HFF-Myc (cell line): ENCODE measurements at places on chromosomes 12 and 14.
A peak's percentile ranks its signal among the peaks of the same experiment; 100 is the strongest.

- no peak for DNase-seq
Measured at GRCh38 chr14:100138082-100138787, 21.2 kb downstream of the DEGS2 start.

DNA sequence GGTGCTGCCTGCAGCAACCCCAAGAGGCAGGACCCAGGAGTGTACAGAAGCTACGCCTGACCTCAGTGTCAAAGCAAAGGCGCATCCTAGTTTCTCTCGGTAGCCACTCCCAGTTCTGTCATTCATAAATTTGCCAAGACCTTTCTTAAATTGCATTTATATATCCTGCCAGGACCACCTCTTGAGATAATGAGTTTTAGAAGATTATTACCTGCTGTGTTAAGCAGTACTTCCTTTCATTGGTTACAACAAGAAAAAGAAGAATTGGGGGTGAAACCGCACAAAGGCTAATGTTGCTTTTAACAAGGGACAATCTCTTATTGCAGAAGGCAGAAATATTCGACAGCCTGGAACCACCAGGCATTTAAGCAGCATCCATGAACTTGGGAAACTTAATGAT lies 57.8 kb downstream of the CIT start:
- no peak for DNase-seq

DNA sequence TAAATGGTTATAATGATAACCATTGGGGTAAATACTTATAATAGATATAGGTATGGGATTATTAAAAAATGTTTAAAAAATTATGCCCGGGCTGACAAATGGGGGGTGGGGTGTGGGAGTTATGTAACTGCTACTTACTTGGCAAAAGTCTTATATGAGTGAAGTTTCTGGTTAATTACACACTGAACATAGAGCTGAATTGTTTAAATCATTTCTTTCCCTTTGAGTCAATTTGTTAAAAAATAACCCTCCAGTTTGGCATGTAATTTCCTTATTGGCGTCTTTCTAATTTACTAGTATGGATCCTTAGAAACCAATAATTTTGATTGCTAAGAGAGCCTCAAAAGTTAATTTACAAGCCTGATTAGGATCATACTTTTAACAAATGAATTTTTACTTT lies 16.7 kb downstream of the PAH start:
- no peak for DNase-seq

DNA sequence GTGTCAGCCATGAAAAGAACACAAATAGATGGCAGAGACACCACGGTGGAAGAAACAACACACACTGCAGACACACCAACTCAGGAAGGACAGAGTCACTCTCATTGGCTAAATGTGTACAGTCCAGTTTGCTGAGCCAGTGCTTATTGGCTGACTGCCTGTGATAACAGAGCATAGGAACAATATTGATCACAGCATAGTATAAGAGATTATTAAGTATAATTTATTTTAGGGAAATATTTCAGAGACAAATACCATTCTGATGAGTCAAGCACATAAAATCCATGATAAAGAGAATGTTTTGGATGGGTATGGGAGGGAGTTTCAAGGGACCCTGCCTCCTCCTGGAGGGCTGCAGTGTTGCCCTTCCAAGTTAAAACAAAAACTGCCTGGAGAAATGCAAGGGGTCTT lies 50.9 kb downstream of the BTG1 start:
- DNase-seq, result no peak

DNA sequence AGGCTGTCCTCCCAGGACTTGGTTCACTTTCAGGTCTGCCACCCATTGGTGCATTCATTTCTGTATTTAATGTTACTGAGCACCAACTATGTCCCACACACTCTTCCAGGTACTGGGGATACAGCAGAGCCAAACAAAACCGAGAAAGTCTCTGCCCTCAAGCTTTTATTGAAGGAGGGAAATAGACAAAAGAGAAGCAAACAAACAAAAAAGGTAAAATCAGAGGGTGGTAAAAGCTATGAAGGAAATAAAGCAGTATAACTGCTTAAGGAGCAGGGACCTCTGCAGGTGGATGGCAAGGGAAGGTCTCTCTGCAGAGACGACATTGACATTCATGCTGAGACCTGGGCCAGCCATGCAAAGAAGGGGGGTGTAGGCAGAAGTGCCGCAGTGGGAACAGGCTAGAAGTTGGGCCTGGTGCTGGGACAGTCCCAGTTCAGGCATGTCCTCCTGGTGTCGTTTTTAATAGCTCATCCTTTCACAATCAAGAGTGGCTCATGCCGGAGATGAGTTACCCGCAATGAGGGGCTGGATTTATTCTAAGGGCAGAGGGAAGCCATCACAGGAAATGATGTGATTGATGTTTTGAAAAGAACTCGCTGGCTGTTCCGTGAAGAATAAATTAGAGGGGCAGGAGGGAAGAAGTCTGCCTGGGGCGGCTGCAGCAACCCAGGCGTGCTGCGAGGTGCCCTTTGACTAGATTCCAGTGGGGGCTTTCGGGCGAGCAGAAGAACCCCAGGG lies 72.8 kb downstream of the IRF2BPL start:
- no peak for DNase-seq

DNA sequence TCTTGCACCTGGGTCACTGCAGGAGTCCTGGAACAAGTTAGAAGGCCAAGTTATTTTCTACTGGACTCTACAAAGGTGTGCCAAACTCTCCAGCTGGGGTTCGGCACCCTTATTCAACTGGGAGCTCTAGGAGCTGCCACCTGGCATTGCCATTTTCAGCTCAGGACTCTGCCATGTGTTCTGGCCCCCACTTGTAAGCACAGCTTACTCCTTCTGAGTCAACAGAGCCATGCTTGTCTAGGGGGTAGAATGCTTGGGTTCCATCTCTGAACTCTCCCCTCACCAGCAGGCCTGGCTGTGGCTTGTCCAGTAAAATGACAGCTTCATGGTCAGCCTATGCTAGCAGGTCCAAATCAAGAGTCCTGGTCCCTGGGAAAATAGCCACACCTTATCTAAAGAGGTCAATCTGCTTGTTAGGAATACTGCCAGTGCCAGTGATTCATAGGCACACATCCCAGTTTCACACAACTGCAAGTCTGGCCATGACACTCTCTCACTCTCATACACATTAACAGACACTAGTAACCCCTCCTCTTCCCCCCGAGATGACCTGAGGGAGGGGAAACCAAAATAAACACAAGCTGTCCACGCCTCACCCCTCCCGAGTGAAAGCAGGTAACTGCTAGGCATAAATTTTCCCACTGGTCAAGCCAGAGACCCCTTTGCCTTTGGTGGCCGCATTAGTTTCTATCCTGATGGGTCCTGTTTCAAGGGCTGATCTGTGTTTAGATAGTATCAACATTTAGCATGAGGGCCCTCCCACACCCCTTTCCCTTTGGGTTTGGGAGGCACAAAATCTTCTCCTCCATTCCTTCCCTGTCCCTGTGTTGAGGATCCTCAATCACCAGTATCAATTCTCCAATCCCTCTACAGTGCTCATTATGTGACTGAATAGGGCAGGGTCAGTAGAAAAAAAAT lies 182.3 kb upstream of the GZMB start:
- DNase-seq, result no peak

GRCh38 chr12:26007566-26007965 lies 49.1 kb downstream of the RASSF8 start:
- DNase-seq, result no peak

DNA sequence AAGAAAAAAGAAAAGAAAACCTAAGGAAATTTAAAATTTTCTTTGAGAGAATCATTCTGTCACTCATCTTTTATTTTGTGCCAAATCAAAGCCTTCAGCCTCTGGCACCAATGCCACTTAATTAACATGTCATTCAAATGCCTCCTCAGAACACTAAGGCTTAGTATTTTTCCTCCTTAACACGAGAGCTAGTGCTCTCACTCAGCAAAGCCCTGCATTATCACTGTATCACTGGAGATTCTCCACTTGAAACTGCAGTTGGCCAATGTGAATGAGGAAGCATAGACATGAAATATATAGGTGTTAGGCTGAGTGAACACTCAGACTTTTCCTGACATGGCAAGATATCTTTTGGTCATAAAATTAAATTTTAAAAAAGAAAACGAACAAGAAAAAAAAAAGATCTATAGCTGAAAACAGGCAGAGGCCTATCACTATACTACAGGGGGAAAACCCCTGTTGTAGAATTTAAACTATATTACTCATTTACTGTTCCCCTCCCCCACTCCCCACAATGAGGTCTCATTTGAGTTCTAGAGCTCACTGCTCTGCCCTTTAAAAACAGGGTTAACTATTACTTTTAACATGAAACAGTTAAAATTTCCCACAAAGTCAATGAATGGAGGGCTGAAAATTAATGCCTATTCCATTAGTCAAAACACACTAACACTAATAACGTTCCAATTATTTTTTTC lies 5.1 kb downstream of the MBIP start:
- no peak for DNase-seq

- no peak for DNase-seq
Measured at GRCh38 chr12:72681028-72681427, 408.9 kb downstream of the TRHDE start.

DNA sequence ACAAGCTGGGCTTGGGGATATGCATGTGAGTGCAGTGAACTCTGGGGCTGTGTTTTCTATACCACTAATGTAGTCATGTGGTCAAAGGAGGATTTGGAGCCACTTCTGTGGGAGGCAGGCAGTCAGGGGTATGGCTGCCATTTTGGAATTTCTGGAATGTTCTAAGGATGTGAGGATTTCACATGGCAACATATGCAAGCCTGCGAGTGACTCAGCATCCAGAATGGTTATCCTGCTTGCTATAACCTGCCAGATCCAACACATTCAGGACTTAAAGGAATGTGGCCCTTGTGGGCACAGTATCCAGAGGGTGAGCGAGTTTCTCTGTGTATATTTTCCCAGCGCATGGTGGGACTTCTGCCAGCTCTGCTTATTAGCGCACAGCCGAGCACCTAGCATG lies 249.2 kb upstream of the PWP1 start:
- no peak for DNase-seq

GRCh38 chr12:48237162-48237561 lies 34.1 kb upstream of the OR10AD1 start:
- DNase-seq, result no peak

GRCh38 chr14:88533064-88533602 lies 21.7 kb downstream of the PTPN21 start:
- DNase-seq, result no peak

- peak; percentile 39 for DNase-seq
Measured at GRCh38 chr14:103808403-103809001, 38.9 kb downstream of the PPP1R13B start.

- DNase-seq, result no peak
Measured at GRCh38 chr14:106044949-106045596, 518.7 kb downstream of the TMEM121 start.

DNA sequence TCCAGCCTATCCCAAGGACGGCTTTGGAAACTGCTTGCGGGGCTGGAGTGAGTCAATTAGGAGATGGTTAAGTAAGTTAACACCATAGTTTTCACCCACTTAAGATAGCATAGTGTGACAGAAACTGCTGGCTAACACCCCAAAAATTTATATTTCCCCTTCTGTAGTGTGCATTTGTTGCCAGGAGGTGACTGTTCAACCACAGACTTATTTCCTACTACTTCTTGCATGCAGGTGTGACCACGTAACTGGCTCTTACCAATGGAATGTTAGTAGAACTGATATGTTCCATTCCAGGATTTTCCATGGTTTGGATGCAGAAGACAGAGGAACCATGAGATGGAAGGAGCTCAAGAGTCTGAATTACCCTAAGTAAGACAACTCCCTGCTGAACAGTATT lies 52.9 kb upstream of the SLC35F4 start:
- DNase-seq, result no peak

DNA sequence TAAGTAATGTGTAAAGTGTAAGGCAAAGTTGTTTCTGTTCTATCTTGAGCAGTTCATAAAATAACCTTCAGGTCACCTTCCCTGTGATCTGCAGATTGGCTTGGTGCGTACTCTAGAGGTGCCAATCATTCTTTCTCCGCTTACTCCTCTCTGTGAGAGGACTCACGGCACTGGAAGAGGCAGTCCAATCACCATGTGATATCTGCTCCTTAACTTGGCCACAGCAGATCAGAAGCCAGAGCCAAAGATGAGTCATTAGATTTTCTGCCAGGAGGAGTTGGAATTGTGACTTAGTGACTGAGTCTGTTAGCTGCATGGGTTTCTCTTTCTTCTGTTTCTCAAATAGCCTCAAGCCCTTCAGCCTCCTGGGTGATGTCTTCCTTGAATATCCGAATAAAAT lies 165.5 kb downstream of the SLC41A2 start:
- DNase-seq, result peak; percentile 60

DNA sequence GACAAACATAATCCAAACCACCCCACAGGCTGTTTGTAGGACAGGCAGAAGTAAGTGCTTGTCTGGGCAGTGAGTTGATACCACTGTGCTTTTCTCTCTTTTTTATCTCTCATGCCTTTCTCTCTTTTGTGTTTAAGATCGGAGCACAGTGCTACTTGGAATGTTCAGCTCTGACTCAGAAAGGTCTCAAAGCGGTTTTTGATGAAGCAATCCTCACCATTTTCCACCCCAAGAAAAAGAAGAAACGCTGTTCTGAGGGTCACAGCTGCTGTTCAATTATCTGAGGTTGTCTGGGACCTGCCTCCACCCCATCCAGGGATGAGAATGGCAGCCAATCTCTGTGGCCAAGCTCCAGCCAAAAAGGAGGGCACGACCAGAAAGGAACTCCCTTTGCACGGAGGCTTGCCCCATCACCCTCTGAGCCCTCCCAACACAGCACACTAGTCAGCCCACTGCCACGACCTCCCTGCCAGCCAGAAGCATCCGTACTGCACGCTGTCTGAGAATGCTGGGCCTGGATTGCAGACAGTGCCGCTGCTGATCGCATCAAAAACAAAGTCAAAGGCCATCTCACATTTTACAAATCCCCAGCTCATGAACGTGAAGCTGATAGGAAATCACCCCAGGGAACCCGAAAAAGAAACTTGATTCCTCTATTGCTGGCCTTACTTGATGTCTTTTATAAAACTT lies 27.8 kb downstream of the GPHB5 start:
- DNase-seq, result no peak

DNA sequence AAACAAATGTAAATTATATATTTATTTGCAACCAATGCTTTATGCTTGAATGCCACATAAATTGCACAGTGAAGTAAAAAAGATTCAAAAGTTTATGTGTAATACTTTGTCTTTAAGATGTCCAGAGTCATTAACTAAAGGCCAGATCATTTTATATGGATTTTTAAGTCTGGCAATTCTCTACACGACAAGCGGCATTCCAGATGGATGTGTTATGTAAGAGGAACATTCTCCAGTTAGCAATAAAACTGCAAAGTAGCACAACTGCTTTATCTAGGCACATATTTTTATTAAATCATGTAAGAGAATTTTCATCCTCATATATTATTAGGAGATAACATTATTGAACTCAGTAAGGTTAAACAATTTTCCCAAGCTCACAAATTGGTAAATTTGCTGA lies 1717.7 kb upstream of the SEL1L start:
- DNase-seq, result no peak

DNA sequence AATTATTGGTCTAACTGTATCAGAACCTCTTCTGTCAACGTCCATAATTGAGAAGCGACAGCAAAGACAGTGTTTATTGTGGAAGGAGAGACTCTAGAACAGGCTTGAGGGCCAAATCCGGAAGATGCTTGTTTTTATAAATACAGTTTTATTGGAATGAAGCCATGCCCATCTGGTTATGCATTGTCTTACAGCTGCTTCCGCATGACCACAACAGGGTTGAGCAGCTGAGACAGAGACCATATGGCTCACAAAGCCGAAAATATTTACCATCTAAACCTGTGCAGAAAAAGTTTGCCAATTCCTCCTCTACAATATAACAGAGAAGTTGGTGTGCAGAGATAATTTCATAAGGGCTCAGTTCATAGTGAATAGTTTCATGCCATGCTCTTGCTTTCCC lies 24.5 kb downstream of the PRKAB1 start:
- DNase-seq, result peak; percentile 52
